ENCODE measurements at places on chromosomes 6 and 20.

- DNase-seq: no peak
Observed at GRCh38 chr6:96059586-96059985, 43.8 kb downstream of the FUT9 start.

DNA sequence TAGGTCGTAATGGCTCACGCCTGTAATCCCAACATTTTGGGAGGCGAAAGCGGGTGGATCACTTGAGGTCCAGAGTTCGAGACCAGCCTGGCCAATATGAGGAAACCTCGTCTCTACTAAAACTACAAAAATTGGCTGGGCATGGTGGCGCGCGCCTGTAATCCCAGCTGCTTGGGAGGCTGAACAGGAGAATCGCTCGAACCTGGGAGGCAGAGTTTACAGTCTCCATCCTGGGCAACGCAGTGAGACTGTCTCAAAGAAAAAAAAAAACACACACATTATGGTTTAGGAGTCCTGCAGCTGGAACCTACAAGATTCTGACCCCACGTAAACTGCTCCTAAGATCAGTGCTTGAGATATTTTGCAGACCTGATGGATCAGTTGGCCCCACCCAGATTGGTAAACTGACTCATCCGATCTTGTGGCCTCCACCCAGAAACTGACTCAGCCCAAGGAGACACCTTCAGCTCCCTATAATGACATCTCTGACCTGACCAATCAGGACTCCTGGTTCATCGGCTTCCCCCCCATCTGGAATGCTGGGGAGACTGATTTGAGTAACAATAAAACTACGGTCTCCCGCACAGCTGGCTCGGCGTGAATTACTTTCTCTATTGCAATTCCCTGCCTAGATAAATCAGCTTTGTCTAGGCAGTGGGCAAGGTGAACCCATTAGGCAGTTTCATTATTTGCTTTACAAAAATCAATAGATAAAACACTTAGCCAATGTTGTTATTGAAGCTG, 96.2 kb upstream of the BTN3A2 start:
- peak; percentile 80 for DNase-seq

- DNase-seq: no peak
Observed at GRCh38 chr6:149363154-149363553, 36.9 kb upstream of the SUMO4 start.

DNA sequence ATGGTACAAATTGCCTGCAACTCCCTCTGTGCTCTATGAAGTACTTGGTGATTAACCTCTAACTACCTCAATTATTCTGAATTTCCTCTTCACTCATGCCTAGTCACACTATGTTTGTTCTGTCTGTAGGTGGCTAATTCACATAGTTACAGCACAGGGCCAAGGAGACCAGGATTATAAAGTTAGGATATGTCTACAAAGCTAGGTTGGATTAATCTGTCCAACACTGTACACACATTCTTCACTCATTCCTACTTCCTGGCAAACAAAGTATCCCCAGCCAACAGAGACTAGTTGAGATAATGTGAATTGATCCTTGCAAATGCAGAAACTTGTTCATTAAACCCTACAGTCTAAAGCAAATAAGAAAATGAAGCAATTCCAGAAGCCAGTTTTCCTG, 269.8 kb downstream of the HACE1 start:
- DNase-seq: no peak

DNA sequence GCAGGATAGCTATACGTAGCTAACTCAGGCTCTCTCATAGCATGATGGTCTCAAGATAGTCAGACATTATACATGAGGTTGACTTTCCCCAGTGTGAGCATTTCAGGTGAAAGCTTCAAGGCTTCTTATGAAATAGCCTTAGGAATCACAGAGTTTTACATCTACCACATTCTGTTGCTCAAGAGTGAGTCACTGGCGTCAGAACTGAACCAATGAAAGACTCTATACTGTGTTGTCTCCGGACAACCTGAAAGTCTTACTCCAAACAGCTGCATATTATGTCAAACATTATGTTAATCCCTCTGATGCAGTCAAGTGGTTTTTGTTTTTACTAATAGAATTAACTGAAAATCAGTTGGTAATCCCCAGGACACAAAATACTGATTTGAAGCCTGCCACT, 79.8 kb upstream of the TRDN start:
- DNase-seq: no peak

GRCh38 chr20:59221707-59222252, 58.2 kb downstream of the ZNF831 start:
- no peak for DNase-seq

DNA sequence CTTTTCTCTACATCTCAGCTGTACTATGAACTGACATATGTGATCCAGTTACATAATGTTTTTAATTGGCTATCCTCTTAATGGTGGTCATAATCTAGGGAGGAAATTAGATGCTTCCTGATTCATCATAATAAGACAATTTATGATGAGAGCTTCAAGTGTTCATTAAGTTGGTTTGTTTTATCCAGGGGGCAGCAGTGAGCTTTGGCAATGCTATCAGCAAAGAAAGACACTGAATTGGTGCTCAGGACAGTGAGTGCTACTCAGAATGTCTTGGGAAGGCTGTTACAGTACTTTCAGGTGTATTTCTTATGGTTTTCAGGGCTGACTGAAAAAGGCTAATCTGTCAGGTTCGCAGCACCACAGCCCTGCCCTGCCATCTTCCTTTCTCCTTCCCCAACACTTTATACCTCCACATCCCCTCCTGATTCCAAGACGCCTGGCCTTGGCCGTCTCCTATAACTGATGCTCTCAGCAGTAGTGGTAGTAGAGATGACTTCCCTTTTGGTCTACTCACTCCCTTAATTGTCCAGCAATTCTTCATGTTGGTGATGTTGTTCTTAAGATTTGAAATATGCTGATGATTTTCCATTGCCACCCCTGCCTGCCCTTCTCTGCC, 67.0 kb upstream of the TNFAIP3 start:
- peak; percentile 51 for DNase-seq

- DNase-seq: no peak
Observed at GRCh38 chr20:58762120-58762519, 69.5 kb downstream of the NPEPL1 start.

GRCh38 chr6:154508573-154509375, 1.7 kb downstream of the CNKSR3 start:
- no peak for DNase-seq

GRCh38 chr6:3905945-3906845, 57.0 kb downstream of the FAM50B start:
- no peak for DNase-seq

- DNase-seq: no peak
Observed at GRCh38 chr20:8298426-8299043, 166.5 kb downstream of the PLCB1 start.
